ENCODE measurements at places on chromosomes 13 and 19.

DNA sequence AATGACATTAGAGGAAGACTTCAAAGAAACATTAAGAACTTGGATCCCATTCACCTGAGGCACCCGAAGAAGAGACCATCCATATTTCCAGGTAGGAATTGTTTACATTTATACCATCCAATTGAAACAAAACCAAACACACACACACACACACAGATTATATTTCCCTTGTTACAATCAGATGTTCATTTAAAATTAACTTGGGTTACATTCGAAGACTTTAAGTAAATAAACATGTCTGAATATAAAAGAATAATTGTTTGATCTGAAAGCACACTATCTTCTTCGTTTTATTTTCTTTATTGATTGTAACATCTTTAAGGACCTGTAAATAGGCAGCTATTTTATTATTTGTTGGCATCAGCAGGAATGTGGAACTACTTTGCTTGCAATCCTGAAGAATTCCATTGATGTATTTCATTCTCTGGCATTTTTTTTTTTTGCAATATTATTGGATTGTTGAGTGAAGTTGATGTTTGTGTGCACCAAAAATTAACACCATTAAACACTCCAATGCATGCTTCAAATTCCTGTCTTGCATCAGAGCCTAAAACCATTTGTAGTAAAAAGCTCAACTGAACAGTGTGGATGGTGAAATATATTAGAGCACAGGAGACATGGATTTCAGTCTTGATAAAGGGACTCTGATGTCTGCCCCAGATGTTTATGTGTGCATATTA is 85.3 kb upstream of the FRY start:
- DNase-seq: no peak

GRCh38 chr19:21264891-21265290 is 64.3 kb downstream of the ZNF708 start:
- no peak for DNase-seq

GRCh38 chr13:23963947-23964346 is 66.6 kb upstream of the C1QTNF9B start:
- no peak for DNase-seq

- DNase-seq: peak; percentile 70
Measured at GRCh38 chr19:47124937-47125668, 5.5 kb upstream of the SAE1 start.

DNA sequence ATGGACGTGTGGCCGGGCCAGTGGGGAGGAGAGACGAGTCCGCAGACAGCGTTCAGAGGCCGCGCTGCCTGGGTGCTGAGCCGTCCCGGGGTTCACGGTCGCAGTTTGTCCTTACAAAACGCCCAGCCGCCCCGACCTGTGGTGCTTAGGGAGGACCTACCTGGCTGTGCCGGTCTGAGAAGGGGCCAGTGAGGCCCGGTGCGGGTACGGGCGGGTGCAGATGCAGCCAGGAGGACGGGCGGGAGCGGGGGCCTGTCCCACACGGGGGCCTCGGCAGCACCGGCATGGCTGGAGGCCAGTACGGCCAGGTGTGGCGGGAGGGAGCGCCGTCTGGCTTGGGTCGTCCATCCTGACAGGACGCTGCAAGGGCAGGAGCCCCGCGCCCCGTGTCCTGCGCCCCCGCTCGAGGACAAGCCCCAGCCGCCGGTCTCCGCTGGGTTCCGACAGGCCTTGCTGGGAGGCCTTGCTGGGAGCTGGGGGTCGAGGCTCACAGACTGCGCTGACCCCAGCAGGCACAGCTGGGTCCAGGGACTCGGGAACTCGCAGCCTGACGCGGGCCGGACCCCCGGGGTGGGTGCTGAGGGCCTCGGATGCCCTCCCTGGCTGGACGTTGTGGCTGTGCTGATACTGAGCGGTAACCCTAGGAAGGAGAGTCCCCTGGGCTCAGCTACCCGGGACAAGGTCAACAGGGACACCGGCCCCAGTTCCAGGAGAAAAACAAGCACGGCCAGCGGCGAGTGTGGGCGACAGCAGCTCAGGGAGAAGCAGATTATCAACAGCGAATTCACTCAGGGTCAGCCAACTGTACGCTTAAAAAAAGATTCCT is 5.3 kb upstream of the PROZ start:
- DNase-seq: no peak

DNA sequence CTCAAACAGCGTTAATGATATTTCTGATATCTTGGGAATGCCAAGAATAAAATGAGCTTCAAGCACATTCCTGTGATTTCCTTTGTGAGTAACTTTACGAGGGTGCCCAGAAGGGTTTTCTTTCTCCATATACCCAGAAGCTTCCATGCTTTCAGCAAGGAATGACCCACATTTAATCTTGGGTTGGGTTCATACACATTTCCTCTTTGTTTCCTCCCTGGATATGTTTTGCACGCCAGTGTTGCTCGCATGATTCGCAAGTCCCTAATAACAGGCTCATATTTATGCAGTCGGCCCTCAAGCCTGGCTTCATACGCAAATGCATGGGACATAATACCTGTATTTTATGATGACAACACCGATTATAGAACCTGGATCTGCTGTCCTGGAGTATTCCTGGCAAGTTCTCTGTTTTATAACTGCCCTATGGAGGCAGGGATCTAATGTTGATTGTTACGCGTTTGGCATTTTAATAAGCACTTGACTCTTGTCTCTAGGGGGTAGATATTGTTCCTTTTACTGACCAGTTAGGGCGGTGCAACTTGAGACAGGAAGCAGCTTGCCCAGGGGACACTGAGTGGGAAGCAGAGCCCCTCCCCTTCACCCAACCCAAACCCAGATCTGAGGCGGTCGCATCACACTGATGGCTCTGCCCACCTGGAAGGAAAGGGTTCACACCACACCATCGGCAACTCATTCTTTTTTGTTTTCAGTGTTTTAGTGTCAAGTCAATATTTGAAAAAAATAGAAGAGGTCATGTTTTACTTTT is 220.4 kb upstream of the SOX1 start:
- peak; percentile 78 for DNase-seq

DNA sequence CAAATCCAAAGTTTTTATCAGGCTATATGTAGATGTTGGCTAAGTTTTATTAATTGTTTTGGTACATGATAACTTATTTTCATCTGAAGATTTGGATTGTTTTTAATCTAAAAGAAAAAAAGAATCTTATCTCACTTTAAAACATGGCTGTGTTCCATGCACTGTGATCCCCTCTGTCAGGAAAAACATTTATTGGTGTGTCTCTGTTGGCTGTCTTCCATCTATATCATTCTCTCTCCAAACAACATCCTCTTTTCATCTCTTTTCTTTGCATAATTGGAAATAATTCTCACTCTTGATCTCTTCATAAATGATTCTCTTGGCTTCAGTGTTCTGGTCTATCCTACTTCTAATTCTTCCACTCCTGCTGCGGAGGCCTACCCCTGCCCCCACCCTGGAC is 4.2 kb downstream of the NALCN start:
- no peak for DNase-seq

- no peak for DNase-seq
Measured at GRCh38 chr13:48723168-48723567, 69.4 kb downstream of the CYSLTR2 start.

DNA sequence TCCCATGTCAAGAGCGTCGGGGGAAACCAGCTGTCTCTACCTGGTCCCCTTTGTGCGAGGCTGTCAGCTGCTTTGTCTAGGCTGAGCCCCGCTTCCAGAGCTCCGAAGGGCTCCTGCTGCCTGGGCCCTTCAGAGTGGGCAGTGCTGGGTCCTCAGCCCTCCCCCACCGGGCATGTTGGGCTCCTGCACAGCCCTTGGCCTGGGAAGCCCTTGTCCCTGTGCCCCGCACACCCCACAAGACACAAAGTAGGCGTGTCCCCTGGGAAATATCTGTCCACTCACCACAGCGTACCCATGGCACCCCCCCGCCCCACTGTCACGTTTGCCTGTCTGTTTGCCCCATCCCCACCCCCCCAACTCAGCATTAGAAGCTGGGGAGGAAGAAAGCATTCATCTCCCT is 39.6 kb upstream of the RANBP3 start:
- DNase-seq: no peak

GRCh38 chr13:109182777-109183465 is 553.5 kb downstream of the MYO16 start:
- DNase-seq: no peak

DNA sequence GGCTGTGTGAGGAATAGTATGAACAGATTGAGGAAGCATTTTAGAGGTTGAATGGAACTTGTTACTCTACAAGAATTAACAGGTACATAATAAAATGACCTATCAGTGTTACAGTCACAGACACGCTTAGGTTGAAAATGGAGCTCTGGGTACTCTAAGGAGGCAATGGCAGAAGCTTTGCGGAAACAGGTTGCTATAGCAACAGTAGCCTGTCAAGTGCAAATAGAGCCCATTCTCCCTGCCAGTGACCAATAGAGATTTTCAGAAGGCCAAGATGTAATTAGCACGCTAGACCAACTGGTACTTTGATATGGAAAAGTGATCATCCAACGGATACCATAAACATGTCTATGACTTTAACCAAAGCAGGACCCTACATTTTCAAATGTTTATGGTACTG is 148.5 kb upstream of the FREM2 start:
- DNase-seq: peak; percentile 6

GRCh38 chr13:99587021-99587420 is 85.7 kb downstream of the TM9SF2 start:
- DNase-seq: no peak

DNA sequence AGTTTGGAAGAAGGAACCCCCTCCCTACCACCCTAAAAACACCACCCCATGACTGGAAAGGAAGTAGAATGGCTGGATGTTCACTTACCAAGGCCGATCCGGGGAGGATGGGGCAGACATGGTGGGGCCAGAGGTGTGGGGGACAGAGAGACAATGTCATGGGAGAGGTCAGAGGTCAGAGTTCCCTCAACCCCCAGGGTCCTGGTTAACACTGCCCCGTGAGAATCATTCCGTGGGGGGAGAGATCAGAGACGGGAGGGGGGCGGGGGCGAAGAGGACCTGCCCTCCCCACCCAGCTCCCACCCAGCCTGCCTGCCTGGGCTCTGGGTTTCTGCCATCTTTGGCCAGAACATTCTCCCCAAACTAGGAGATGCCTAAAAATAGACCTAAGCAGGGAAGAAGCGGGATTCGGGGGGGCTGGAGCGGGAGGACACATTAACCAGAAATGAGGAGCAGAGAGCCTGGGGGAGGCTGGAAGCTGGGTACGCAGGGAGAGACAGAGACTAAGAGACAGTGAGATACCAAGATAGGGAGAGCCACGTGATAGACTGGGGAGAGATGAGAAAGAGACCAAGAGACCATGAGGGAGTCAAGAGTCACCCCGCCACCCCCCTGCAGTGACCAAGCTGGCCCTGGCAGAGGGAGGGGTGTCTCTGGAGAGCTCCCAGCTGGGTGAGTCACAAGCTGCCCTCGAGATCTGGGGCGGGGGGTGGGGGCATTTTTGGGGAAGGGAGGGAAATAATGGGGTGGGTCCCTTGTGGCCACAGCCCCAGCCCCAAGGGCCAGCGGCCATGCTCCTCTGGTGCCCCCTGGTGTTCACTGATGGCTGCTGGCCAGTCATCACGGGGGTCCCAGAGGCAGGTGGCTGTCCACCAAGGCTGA is 6.1 kb upstream of the KANK2 start:
- DNase-seq: no peak

- DNase-seq: no peak
Measured at GRCh38 chr19:56765137-56765536, 75.4 kb downstream of the PEG3 start.

GRCh38 chr19:47099576-47100050 is 14.0 kb downstream of the ZC3H4 start:
- no peak for DNase-seq

GRCh38 chr19:33794683-33795369 is 1.8 kb upstream of the KCTD15 start:
- DNase-seq: no peak

GRCh38 chr13:109744512-109745051 is 41.8 kb downstream of the IRS2 start:
- DNase-seq: peak; percentile 78

Measured in NCI-H187 (cell line).